A549 treated with ZK216348 at 1 μM for 4 hours (cell line): ENCODE measurements at places on chromosomes 12 and 14. TPM values are rescaled to one million over a fixed set of nuclear protein-coding genes. Genes with fewer than 3 reads are reported as not detected.

Gene GUCY2C
- 0.12 TPM in 1 of 5 replicates, not detected in the others for total RNA-seq

Gene KRT72
- total RNA-seq, result not detected in 5 replicates

Gene RNASE3
- not detected in 5 replicates for total RNA-seq

Gene GARIN6
- total RNA-seq, result not detected in 5 replicates

Gene MFAP5
- 0.14 TPM in 1 of 5 replicates, not detected in the others for total RNA-seq

Gene PLEKHG7
- total RNA-seq, result not detected in 5 replicates

Gene DRAM1
- total RNA-seq, result 19.7 to 27.1 TPM (median 20.8 TPM) in 5 replicates

Gene STAC3
- 0.17 to 0.68 TPM (median 0.36 TPM) in 5 replicates for total RNA-seq

Gene PIWIL1
- not detected in 5 replicates for total RNA-seq

Gene PTPRO
- total RNA-seq, result 0.21 TPM in 1 of 5 replicates, not detected in the others
